ENCODE measurements at places on chromosomes 16 and 17.
A peak's percentile ranks its signal among the peaks of the same experiment; 100 is the strongest.

DNA sequence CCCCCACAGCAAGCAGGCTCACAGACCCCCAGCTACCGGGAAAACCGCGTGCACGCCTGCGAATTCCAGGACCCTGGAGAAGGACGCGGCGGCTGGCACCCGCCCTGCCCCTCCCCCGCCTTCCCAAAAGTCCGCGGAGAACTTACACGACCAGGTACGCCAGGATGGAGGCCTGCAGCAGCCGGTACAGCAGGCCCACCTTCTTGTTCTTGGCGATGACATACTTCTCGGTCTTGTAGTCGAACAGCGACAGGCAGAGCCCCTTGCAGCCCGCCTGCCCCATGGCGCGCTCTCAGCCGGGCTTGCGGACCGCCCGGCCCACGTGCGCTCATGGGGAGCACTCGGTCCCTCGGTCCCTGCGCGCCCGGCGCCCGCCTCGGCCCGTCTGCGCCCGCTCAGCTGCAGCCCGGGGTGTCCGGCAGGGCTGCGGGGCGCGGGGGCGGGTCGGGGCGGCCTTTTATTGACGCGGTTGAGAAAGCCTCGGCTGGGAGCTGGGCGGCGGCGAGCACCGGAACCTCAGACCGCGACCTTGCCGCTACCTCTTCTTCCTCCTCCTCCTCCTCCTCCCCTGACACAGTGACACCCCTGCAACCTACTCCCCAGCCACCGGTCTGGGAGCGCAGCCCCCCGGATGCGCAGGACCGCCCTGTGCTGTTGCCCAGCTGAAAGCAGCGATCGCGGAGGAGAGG lies at the start of gene P2RX5:
TSS of gene P2RX5 (minus strand) at position 433 of the 689 bp plus-strand sequence. CDS start at position 283, 150 bp downstream.
- peak; percentile 29 for DNase-seq

DNA sequence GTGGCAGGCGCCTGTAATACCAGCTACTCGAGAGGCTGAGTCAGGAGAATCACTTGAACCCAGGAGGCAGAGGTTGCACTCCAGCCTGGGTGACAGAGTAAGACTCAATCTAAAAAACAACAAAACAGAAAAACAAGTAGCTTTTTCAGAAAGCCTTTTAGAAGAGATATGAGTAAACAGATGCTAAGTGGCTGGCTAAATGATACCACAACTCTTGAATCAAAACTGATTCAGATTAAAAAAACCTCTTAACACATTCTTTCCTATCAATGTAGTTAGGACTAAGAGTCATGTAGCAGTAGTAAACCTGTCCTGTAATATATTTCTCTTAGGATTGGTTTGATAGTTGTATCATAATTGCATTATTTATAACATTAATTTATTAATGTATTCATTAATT lies 23.0 kb downstream of the PPM1D start:
- no peak for DNase-seq

GRCh38 chr16:54964239-54964638 lies 33.6 kb downstream of the IRX5 start:
- no peak for DNase-seq

GRCh38 chr17:47687328-47687690 lies 6.7 kb upstream of the TBKBP1 start:
- no peak for DNase-seq

DNA sequence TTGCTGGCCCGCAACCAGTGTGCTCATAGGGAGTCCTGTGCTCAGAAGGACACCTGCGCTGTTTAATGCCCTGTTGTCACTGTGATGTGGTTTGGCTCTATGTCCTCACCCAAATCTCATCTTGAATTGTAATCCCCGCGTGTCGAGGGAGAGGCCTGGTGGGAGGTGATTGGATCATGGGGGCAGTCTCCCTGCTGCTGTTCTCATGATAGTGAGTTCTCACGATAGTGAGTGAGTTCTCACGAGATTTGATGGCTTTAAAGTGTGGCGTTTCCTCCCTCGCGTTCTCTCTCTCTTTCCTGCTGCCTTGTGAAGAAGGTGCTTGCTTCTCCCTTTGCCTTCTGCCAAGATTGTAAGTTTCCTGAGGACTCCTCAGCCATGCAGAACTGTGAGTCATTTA lies 66.8 kb downstream of the AKAP1 start:
- no peak for DNase-seq

DNA sequence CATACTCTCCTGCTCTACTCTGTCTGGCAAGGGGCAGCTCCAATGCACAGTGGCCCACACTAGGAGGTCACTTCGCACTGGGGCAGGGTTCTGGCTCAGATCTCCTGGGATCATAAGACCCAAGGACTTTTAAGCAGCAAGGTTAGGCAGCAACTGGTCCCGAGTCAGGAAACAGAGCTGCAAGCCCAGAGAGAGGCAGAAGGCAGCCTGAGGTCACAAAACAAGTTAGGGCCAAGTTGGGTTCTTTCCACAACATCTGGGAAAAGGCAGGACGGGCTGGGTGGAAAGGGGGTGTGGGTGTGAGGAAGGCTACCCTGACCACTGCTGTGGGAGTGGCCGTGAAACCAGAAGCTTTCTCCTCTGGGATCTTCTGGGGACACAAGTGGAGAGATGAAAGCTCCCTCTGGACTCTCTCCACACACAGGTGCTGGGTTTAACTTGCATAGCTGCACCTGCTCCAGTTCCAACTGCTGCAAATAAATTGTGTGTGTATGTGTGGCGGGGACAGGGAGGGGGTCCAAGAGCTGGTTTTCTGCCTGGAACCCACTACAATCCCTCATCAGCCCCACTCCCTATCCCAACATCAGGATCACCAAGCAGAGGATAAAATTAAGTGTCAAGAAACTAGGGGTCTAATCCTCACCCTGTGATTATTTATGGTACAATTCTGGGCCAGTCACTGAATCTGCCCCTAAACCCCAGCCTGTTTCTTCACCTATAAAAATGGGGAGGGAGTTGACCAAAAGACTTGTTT lies 8.0 kb upstream of the TSPOAP1 start:
- peak; percentile 26 for DNase-seq

GRCh38 chr16:2474877-2475412 lies at the start of gene TBC1D24:
TBC1D24 (plus strand) TSS chr16:2475127; CDS start chr16:2496149, 21,022 bp downstream.
- DNase-seq, result peak; percentile 70

- DNase-seq, result no peak
Observed at GRCh38 chr17:35545150-35545549, 7.7 kb upstream of the SLFN12L start.

- no peak for DNase-seq
Observed at GRCh38 chr17:31413874-31414549, 22.5 kb downstream of the RAB11FIP4 start.

DNA sequence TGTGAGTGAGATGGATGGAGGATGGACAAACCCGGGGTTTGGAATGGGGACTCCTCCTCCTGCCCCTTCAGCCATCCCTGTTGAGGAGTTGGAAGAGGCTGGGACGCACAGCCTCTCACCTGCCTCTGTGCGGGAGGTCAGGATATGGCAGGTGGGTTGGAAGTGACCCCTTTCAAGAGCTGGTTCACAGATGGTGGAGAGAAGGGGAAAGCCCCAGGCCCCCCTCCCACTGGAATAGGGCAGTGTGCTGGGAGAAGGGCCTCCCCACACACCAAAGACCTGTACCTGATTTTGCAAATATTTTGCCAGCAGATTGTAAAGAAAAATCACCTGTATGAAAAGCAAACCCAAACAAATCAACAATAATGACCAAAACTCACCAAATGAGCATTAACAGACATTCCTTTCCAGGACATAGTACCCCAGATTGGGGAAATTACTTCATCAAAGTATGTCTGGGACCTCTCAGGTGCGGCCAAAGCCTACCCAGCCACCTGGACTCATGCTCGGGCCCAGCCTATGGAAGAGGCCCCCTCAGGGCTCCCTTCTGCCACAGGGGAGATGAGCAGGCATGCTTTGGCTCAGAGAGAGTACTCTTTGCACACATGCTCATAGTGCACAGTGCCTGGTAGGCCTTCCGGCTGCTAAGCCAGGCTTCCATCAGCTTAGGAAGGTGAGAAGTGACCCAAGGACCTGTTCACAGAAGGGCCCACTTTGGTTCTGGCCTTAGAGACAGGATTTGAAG lies 7.8 kb downstream of the SLC47A2 start:
- no peak for DNase-seq

DNA sequence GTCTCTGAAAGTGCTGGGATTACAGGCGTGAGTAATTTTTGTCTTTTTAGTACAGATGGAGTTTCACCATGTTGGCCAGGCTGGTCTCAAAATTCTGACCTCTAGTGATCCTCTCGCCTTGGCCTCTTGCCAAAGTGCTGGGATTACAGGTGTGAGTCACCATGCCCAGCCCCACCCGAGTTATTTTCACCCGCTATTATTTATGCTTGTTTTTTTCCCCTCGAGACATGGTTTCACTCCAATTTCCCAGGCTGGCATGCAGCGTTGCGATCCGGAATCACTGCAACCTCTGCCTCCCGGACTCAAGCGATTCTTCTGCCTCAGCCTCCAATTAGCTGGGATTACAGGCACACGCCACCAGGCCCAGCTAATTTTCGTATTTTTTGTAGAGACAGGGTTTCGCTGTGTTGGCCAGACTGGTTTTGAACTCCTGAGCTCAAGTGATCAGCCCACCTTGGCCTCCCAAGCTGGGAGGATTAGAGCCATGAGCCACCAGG lies 9.2 kb downstream of the RPL23 start:
- DNase-seq, result no peak

DNA sequence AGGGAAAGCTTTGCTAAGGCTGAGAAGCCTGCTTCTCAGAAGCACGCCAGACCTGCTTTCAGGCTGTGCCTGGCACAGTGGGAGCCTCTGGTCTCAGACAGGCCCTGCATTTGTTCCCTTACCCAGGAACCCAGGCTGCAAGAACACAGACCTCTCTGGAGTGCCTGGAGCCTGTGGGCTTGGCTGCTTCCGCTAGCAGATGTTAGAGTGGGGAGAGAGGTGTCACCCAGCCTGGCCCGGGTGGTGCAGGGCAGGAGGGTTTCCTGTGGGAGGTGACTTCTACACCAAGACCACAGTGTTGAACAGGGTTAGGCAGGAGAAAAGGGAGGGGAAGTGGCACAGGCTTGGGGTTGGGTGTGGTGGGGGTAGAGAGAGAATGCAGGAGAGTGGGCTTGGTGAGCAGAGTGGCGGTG lies 35.8 kb upstream of the ADGRG1 start:
- DNase-seq, result peak; percentile 45

Measured in activated CD4-positive, alpha-beta T cell treated with anti-CD3 and anti-CD28 coated beads for 4 hours (primary cell).